ENCODE measurements at places on chromosomes 7 and 10. TPM values are rescaled to one million over a fixed set of nuclear protein-coding genes. Genes with fewer than 3 reads are reported as not detected.

GRCh38 chr7:25557930-25558329, 329.6 kb upstream of the NPVF start:
- H3K4me3 ChIP-seq, result no peak overlapping the region
- no peak for DNase-seq
- peaks cover 6% of the 10 kb centered on the region for H3K4me1 ChIP-seq
- H3K27me3 ChIP-seq, result no peaks in the 10 kb centered on the region
- H3K36me3 ChIP-seq, result no peaks in the 10 kb centered on the region

DNA sequence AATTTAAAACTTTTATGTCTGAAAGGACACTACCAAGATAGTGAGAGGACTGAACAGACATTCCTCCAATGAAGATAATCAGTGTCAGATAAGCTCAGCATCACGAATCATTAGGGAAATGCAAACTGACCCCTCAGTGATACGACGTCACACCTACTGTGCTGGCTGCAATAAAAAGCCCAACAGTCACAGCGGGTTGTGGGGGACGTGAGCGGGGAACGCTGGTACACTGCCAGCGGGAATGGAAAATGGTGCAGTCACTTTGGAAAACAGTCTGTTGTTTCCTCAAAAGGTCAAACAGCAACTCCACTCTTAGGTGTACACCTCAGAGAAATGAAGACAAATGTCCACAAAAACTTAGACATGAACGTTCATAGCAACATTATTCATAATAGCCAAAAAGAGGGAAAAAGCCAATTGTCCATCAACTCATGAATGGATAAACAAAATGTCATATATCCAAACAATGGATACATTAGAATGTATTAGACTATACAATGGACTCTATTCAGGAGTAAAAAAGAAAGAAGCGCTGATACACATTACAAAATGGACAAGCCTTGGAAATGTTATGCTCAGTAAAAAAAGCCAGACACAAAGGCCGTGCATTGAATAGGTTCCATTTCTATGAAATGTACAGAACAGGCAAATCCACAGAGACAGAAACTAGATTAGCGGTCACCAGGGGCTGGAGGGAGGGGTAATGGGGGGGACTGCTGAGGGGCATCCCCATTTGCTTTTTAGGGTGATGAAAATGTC, 2.4 kb upstream of the ECHS1 start:
- no peak for DNase-seq
- no peak overlapping the region for H3K27ac ChIP-seq
- no peak overlapping the region for H3K4me3 ChIP-seq
- H3K27me3 ChIP-seq, result peaks cover 55% of the 10 kb centered on the region
- no peaks in the 10 kb centered on the region for H3K4me1 ChIP-seq

DNA sequence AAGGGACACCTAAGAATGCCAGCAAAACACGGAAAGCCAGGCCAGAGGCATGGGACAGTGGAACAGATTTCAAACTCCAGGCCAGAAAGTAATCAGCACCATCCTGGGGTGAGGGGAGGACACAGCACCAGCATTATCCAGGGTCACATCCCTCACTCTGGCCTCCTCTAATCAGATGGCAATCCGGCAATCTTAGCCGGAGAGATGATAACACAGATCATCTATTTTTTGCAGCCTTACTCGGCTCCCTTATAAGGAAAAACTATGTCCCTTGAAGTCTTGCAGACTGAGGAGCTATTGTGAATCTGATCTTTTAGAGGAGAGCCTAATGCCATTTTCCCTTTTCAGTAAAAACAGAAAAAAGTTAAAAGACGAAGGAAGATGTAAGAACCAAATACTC, 16.5 kb downstream of the TRIL start:
- no peaks in the 10 kb centered on the region for H3K36me3 ChIP-seq
- H3K4me1 ChIP-seq, result peaks cover 8% of the 10 kb centered on the region
- no peak overlapping the region for H3K4me3 ChIP-seq

GRCh38 chr7:4200546-4201094, 481.5 kb upstream of the FOXK1 start:
- no peaks in the 10 kb centered on the region for H3K27me3 ChIP-seq
- no peak for DNase-seq
- no peaks in the 10 kb centered on the region for H3K36me3 ChIP-seq
- no peak overlapping the region for H3K27ac ChIP-seq
- H3K4me1 ChIP-seq, result no peaks in the 10 kb centered on the region

- no peaks in the 10 kb centered on the region for H3K36me3 ChIP-seq
- H3K4me1 ChIP-seq, result no peaks in the 10 kb centered on the region
Observed at GRCh38 chr7:123844712-123845219, at the start of gene HYAL4. Gene HYAL4, plus strand, starts transcription at chr7:123845169. Its CDS starts 23,105 bp downstream, at chr7:123868274.

DNA sequence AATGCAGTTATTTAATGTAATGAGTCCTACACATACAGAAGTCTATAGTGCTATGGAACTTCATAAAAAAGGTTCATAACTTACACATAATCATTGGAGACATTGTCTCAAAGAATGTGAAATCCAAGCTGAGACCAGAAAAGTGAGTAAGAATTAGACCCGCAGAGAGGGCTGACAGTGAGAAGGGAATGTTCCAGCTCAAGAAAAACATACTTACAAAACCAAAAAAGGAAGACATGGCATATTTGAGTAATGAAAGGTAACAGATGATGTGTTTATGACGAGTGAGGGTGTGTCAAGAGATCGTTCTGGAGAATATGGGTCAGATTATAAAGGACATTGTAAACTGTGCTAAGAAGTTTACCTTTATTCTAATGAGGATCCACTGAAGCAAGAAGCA, 566.5 kb downstream of the ATRNL1 start:
- H3K4me1 ChIP-seq, result no peaks in the 10 kb centered on the region
- H3K4me3 ChIP-seq, result no peak overlapping the region

- no peak overlapping the region for H3K4me3 ChIP-seq
- peak; percentile 71 for DNase-seq
- H3K27ac ChIP-seq, result no peak overlapping the region
- no peaks in the 10 kb centered on the region for H3K36me3 ChIP-seq
- H3K27me3 ChIP-seq, result no peaks in the 10 kb centered on the region
Observed at GRCh38 chr10:69728335-69728870, 73.3 kb upstream of the COL13A1 start.

GRCh38 chr10:101258179-101258885, 29.1 kb upstream of the LBX1 start:
- H3K27me3 ChIP-seq, result peaks cover 33% of the 10 kb centered on the region
- peak; percentile 79 for DNase-seq
- H3K27ac ChIP-seq, result no peak overlapping the region
- H3K4me3 ChIP-seq, result no peak overlapping the region

DNA sequence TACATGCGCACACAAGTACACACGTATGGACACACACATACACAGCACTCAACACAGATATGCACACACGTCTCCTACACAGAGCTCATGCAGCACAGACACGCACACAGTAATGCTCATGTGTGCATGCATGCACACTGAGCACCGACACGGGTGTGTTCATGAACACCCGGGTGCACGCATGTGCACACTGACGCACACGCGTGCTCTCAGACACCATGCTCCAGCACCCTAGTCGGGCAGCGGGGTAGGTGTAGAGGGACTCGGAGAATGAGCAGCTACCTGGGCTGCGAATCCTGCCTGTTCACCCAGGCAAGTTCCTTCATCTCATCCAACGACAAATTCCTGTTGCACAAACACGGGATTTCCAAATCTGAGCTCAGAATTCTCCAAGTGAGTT, 184.7 kb downstream of the MAD1L1 start:
- H3K4me1 ChIP-seq, result no peaks in the 10 kb centered on the region
- H3K27ac ChIP-seq, result no peak overlapping the region
- DNase-seq, result no peak
- H3K4me3 ChIP-seq, result no peak overlapping the region

DNA sequence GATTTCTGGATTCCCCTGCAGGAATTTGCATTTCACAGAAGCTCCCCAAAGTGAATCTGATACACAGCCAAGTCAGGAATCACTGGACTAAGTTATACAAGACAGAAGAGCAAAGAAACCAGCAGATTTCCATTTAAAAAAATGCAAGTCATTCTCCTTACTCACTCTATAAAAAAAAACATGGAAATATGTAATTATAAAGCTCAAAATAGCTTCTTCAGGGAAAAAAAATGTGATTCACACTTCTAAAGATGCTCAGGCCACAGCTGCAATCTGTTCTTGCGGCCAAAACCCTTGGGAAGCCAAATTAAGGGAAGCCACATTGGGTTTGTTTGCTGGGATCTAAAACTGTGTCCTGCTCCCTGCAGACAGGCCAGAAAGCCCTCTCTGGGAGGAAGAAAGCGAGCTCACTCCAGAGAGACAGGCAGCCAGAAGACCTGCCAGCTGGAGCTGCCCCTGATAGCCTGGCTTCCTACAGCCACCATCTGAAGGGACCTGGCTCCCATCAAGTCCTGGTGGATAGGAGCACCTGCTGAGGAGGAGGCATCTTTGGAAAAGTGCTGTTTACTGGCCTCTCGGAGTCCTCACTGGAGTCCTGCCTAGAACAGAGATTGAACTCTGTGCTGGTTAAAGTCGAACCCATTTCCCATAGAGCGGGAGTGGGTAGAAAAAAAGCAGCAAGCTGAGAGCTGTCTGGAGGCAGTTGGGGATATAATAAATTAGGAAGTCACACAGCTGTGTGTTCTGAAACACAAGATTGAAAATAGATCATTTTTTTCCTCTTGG, 359.2 kb upstream of the AOAH start:
- H3K4me3 ChIP-seq, result no peak overlapping the region
- no peak overlapping the region for H3K27ac ChIP-seq
- no peaks in the 10 kb centered on the region for H3K4me1 ChIP-seq
- DNase-seq, result no peak

- H3K36me3 ChIP-seq, result no peaks in the 10 kb centered on the region
- peak overlapping the region; percentile 61 for H3K4me3 ChIP-seq
- H3K27me3 ChIP-seq, result peaks cover 84% of the 10 kb centered on the region
- DNase-seq, result peak; percentile 78
- no peak overlapping the region for H3K27ac ChIP-seq
Observed at GRCh38 chr7:41699516-41699915, 3.4 kb downstream of the INHBA start.

DNA sequence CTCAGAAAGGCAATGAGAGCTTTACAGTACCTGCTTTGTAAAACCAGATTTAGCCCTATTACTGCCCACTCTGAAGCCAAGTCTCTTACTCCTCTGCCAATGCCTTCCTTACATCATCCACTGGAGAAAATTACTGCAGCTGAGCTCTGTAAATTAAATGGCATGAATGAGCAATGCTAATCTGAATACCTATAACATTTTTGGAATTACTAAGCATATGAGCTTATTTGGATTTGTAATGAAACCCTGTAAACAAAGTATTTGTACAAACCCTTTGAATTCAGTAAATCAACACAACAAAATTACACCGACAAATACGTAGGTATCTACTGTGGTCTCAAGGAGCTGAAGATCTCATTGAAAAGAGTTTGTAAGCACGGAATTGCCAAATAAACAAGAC, 12.1 kb upstream of the CCNY start:
- DNase-seq, result no peak
- peaks cover 8% of the 10 kb centered on the region for H3K36me3 ChIP-seq
- no peak overlapping the region for H3K27ac ChIP-seq
- H3K27me3 ChIP-seq, result no peaks in the 10 kb centered on the region

DNA sequence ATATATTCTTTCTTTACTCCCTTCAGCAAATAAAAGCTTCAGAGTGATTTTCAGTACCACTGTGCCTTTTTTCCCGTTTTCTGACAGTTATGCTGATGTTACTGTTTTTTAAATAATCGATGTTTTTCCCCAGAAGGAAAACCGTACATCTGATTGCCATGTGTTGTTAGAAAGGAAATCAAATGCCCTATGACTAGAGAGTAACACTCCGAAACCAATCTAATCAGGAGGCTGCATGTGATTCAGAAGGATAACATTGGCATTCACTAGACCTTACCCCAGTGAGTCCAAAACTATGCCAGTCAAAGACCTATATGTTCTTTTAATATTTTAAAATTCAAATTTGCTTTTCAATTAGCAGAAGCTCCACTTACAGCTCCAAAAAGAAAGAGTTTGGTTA, 116.3 kb downstream of the TMEM26 start:
- no peak overlapping the region for H3K27ac ChIP-seq
- no peaks in the 10 kb centered on the region for H3K27me3 ChIP-seq
- no peak for DNase-seq
- H3K4me1 ChIP-seq, result no peaks in the 10 kb centered on the region
- H3K36me3 ChIP-seq, result no peaks in the 10 kb centered on the region
- no peak overlapping the region for H3K4me3 ChIP-seq

DNA sequence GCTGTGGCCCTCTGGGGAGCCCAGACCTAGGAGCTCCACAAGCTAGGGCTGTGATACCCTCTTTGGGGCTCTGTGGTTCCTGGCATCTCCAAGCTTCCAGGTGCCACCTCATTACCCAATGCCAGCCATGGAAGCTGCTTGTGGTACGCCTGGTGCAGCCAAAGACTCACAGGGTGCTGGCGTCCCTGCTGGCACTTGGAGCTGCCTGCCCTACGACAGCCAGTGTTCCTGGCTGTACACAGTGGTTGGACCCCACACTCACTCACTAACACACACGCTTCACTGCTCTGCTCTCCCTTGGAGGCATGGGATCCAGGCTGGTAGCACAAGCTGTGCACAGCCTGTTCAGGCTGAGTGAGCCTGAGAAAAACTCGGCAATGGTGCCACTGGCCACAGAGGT, 894.1 kb upstream of the PHF14 start:
- H3K4me3 ChIP-seq, result no peak overlapping the region
- no peaks in the 10 kb centered on the region for H3K4me1 ChIP-seq
- H3K27ac ChIP-seq, result no peak overlapping the region
- no peaks in the 10 kb centered on the region for H3K27me3 ChIP-seq
- no peak for DNase-seq
- no peaks in the 10 kb centered on the region for H3K36me3 ChIP-seq

- H3K4me1 ChIP-seq, result no peaks in the 10 kb centered on the region
- no peaks in the 10 kb centered on the region for H3K36me3 ChIP-seq
- DNase-seq, result peak; percentile 73
- peaks cover 55% of the 10 kb centered on the region for H3K27me3 ChIP-seq
Observed at GRCh38 chr7:24756545-24757352, 515 bp downstream of the GSDME start.

- H3K36me3 ChIP-seq, result no peaks in the 10 kb centered on the region
- H3K27ac ChIP-seq, result no peak overlapping the region
- no peak overlapping the region for H3K4me3 ChIP-seq
- DNase-seq, result no peak
- H3K4me1 ChIP-seq, result no peaks in the 10 kb centered on the region
Observed at GRCh38 chr10:64785816-64786215, 1264.6 kb downstream of the REEP3 start.

DNA sequence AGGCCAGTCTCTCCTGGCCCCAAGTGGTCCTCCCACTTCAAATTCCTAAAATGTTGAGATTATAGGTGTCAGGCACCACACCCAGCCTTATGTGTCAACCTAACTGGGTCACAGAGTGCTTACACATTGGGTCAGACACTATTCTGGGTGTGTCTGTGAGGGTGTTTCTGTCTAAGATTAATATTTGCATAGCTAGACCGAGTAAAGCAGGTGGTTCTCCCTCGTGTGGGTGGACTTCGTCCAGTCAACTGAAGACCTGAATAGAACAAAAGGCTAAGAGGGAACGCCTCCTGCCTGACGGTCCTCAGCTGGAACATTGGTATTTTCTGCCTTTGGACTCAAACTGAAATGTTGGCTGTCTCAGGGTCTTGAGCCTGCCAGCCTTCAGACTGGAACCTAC, 11.5 kb downstream of the PPIF start:
- H3K27ac ChIP-seq, result no peak overlapping the region
- DNase-seq, result no peak
- H3K4me1 ChIP-seq, result no peaks in the 10 kb centered on the region
- peaks cover 13% of the 10 kb centered on the region for H3K36me3 ChIP-seq

The SEMA3D gene
- total RNA-seq, result 7.4 TPM

The HK1 gene
- total RNA-seq, result 78.8 TPM

The CNNM1 gene
- 3.8 TPM for total RNA-seq

The TSPAN33 gene
- 35.6 TPM for total RNA-seq
